NCI-H187 (cell line): ENCODE measurements at places on chromosomes 2 and 18.

- no peak for DNase-seq
Measured at GRCh38 chr2:233075141-233075965, 15.2 kb downstream of the INPP5D start.

GRCh38 chr2:190843890-190844699 lies 36.5 kb upstream of the GLS start:
- no peak for DNase-seq

DNA sequence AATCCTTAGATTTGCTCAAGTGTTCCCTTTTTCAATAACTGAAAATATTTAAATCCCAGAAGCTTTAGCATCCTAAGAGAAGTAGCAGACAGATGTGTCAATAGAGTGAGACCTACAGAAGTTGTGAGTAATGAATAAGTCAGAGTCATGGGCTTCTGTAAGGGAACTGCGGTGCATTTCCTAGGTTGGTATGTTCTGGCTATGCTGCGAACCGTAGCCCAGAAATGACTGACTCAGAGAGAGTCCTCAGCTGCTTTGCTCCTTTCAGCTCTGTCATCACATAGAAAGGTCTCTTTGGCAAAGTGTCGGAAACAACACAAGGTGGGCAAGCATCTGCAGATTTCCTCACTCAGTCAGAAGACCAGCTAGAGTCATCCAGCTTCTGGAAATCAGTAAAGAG lies 297.1 kb downstream of the ARHGAP15 start:
- no peak for DNase-seq

- no peak for DNase-seq
Measured at GRCh38 chr18:80258640-80259039, 11.3 kb upstream of the PARD6G start.

GRCh38 chr2:229636571-229636970 lies 77.8 kb downstream of the DNER start:
- no peak for DNase-seq

GRCh38 chr2:133360190-133360589 lies 208.1 kb downstream of the NCKAP5 start:
- no peak for DNase-seq

- no peak for DNase-seq
Measured at GRCh38 chr18:49752095-49752457, 61.3 kb downstream of the ACAA2 start.

DNA sequence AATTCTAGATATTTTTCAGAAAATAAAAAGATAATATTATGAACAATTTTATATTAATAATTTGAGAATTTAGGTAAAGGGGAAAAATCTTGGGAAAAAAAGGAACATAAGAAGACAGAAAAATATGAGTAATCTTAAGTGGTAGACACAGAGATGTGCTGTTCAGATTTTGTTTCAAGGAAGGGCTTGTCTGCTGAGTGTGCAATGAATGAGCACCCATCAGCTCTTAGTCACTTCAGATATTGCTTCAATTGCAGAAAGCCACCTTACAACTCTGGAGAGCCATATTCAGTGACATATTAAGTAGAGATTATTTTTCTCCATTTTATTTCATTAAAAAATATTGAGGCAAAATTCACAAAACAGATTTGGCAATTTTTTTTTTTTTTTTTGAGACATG lies 282.0 kb upstream of the CHST9 start:
- no peak for DNase-seq

DNA sequence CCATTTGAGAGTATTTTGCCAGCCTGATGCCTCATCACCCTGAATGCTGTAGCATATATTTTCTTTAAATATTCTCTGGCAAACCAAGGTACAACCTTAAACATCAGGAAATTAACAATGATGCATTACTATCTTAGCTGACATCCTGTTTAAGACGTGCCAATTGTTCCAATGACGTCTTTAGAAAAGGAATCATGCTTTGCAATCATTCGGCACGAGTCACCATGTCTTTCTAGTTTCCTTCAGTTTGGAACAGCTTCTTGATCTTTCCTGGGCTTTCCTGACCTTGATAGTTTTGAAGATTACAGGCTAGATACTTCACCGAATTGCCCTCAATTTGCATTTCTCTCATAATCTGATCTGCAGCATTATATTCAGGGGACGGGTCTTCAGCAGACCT lies 88.2 kb upstream of the GLI2 start:
- no peak for DNase-seq
